ENCODE measurements at places on chromosomes 6 and 20.

DNA sequence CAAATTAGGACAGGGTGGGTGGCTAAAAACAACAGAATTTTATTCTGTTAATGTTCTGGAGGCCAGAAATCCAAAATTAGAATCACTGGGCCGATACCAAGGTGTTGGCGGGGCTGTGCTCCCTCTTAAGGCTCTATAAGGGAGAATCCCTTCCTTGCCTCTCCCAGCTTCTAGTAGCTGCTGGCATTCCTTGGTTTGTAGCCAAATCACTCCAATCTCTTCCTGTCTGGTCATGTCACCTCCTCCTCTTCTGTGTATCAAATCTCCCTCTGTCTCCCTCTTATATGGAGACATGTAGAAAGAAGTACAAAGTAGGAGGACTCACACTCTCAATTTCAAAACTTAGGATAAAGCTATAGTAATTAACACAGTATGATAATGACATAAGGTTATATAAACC lies 102.9 kb upstream of the SIRPA start:
- DNase-seq: no peak

DNA sequence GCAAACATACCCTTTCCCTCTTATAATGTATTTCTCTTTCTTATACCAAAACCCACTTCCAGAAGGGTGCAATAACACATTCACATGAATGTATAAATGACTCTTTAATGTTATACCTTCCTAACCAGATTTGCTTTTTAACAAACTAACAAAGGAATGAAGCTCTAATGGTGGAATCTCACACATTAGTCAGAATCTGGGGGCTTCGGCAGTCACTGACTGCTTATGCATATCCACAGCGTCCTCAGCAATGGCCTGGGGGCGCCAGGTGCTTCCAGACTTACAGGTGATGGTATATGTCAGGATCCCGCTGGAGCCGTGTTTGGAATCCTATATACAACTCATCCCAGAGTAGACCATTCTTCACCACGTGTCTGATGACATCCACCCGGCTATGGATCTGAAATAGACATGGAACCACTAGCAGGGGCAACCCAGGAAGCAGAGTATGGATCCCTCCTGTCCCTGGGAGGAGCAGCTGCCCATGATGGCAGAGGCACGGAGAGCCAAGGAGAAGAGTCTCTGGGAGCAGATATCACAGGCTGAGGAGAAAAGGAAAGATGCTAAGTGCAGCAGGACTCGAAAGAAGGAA lies 150.8 kb upstream of the RIPOR2 start:
- DNase-seq: no peak

GRCh38 chr20:35992713-35993335 lies 24.4 kb downstream of the CNBD2 start:
- peak; percentile 9 for DNase-seq

GRCh38 chr6:28373925-28374324 lies 24.2 kb downstream of the ZKSCAN3 start:
- DNase-seq: no peak

DNA sequence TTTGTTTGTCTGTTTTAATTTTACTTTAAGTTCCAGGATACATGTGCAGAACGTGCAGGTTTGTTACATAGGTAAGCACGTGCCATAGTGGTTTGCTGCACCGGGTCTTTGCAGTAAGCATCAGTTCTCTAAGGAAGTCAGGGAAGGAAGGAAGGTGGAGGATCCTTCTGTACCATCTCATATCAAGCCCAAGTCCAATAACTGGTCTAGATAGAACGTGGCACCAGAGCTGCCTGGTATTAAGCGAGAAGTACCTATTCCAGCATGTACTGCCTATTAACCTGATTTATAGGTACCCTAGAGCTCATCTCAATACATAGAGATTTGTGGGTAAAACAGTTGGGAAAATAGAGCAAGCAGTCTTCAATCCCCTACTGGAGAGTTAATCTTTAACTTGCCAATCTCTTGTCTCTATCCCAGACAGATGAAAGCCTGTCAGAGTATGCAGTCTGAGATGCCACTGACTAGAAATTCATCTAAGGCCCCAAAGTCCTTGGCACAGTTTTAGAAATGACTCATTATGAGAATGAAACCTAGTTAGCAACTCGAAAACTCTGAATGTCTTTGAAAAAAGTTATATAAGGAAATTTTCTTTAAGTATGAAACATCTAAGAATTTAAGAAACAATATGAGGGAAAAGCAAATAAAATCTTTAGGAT lies 144.9 kb downstream of the TFAP2A start:
- no peak for DNase-seq

GRCh38 chr6:87151781-87152525 lies 3.4 kb upstream of the ZNF292 start:
- DNase-seq: peak; percentile 32

- DNase-seq: no peak
These were observed 171.5 kb downstream of the QKI start for GRCh38 chr6:163585932-163586437.

DNA sequence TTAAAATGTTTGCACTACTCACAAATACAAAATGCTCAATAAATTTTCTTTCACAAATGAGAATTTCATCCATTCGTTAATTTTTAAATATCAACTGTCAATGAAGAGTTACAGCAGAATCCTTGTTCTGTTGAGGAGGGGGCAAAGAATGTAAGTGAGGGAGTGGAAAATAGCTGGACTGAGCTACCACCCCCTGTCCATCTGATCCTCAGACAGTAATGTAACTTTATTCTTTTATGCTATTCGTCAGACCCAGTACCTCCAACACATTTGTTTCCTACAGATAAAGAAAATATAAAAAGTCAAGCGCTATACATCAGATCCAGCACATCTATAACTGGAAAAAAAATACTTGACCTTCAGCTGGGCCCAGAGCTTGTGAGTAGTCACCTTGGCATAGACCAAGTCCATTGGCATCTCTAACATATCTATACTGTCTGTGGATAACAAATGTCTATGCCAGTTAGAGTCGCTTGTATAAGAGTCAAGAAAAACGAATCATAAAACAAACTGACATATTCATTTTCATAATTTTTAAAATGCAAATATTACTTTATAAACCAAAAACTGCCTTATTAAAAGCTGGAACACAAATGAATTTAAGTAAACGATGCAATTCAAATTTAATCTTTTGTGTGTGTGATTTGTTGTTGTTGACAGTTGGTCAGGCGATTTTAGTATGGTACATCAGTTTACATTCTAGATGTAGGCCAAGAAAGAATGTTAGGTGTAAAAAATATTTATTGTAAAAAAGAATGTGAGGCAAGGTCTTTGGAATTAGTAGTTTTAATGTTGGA lies 57.2 kb upstream of the HFE start:
- no peak for DNase-seq
